ENCODE measurements at places on chromosomes 4 and X.

- no peak for DNase-seq
Observed at GRCh38 chr4:7781993-7782392, 157.7 kb downstream of the AFAP1 start.

GRCh38 chrX:78748846-78749245, 1.3 kb downstream of the LPAR4 start:
- no peak for DNase-seq

GRCh38 chr4:20480165-20480947, 219.9 kb upstream of the PACRGL start:
- no peak for DNase-seq

DNA sequence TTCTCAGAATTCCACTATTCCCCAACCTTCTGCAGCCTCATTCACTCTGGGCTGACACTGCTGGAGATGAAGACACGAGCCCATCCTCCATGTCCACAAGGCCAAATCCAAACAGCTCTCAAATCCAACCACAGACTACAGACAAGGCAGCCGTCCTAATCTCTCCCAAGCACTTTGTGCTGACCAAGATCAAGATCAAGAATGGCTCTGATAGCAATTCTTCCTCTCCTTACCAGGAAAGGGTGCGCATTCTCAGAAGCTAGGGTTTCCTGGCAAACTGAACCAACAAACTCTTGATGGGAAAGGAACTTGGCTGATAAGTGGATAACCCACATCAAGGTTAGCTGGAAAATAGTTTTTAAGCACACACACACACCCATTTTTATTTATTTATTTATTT, 26.5 kb downstream of the RELL1 start:
- no peak for DNase-seq

- no peak for DNase-seq
Observed at GRCh38 chrX:84240848-84241565, 53.0 kb upstream of the RPS6KA6 start.

GRCh38 chrX:141467442-141467841, 117.1 kb downstream of the SPANXA1 start:
- no peak for DNase-seq

Data from stimulated activated CD4-positive, alpha-beta T cell treated with anti-CD3 and anti-CD28 coated beads, Interleukin-15, amount 100 ng/mL, for 1 hour (primary cell).